Activated CD4-positive, alpha-beta memory T cell treated with anti-CD3 and anti-CD28 coated beads, Interleukin-2, amount 10 ng/mL, durations not matched to agents 7 days and 5 days (primary cell): ENCODE measurements at places on chromosomes 1 and 21. TPM values are rescaled to one million over a fixed set of nuclear protein-coding genes. Genes with fewer than 3 reads are reported as not detected.

DNA sequence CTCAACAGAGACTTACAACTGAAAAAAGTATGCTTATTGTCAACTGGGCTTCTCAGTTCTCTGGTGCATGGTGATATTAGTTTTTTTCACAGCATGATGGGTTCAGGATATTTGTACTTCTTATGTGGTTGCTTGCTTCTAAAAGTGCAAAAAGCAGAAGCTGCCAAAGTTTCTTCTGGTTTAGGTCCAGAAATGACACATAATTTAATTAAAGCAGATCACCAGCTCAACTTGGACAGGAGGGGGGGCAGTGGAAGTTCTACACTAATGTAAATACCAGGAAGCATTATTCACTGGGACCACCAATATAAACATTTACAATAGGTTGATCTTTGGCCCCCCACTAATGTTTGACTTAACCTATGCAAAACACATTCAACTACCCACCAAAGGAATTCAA is 354.8 kb upstream of the BRINP3 start:
- H3K4me3 ChIP-seq = no peak overlapping the region
- DNase-seq = no peak

GRCh38 chr1:94793296-94793656 is 26.9 kb upstream of the SLC44A3 start:
- no peaks in the 10 kb centered on the region for H3K36me3 ChIP-seq
- no peak for DNase-seq
- H3K4me3 ChIP-seq = no peak overlapping the region
- no peak overlapping the region for H3K27ac ChIP-seq

DNA sequence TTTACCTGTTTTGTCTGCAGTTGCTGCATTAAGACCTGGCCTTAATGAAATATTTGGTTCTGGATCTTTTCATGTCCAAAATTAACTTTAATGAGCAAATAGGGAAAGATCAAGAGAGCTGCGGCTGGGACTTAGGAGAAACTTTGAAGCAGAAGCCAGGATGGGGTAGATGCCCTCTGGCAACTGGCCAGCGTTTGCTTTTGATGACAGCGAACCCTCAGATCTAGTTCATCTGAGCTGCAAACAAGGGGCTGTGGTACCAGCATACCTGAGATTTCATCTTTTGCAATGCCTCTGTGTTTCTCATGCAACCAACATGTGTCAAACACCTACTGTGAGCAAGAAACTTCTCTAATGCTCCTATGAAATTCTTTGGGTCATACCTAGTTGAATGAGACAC is 13.0 kb upstream of the TEDDM1 start:
- H3K36me3 ChIP-seq = no peaks in the 10 kb centered on the region
- peaks cover 22% of the 10 kb centered on the region for H3K27me3 ChIP-seq
- H3K27ac ChIP-seq = no peak overlapping the region
- DNase-seq = no peak
- peaks cover 17% of the 10 kb centered on the region for H3K4me1 ChIP-seq

DNA sequence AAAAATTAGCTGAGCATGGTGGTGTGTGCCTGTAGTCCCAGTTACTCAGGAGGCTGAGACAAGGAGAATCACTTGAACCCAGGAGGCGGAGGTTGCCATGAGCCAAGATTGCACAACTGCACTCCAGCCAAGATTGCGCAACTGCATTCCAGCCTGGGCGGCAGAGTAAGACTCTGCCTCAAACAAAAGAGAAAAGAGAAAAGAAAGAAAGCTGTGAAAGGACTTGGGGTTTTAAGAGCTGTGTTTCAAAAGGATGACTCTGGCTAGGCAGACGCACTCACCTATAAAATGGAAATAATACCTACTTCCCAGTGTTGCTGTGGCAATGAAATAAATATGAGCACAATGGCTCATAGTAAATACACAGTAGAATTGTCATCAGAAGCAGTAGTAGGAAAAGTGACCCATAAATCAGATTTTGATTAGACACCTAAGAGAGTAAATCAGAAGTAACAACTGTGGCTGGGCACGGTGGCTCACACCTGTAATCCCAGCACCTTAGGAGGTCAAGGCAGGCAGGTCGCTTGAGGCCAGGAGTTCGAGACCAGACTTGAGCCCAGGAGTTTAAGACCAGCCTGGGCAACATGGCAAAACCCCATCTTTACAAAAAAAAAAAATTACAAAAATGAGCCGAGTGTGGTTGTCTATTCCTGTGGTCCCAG is 45.9 kb upstream of the PUM1 start:
- no peaks in the 10 kb centered on the region for H3K4me1 ChIP-seq
- peaks cover 15% of the 10 kb centered on the region for H3K27me3 ChIP-seq
- no peak overlapping the region for H3K27ac ChIP-seq
- DNase-seq = no peak
- H3K4me3 ChIP-seq = no peak overlapping the region
- H3K36me3 ChIP-seq = no peaks in the 10 kb centered on the region

DNA sequence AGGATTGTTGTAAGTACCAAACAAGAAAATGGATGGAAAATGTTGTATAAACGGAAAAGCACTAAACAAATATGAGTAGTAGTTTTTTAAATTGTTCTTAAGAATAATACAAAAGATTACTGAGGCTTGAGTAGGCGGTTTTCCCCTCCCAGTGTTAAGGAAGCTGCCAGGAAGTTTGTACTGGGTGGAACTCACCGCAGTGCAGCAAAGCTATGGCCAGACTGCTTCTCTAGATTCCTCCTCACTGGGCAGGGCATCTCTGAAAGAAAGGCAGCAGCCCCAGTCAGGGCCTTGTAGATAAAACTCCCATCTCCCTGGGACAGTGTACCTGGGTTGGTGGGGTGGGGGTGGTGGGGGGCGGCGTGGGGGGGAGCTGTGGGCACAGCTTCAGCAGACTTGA is 58.7 kb downstream of the XCL2 start:
- H3K36me3 ChIP-seq = peaks cover 21% of the 10 kb centered on the region
- peaks cover 41% of the 10 kb centered on the region for H3K4me1 ChIP-seq
- peak overlapping the region; percentile 79 for H3K27ac ChIP-seq
- H3K4me3 ChIP-seq = peak overlapping the region; percentile 33
- no peaks in the 10 kb centered on the region for H3K27me3 ChIP-seq
- no peak for DNase-seq

DNA sequence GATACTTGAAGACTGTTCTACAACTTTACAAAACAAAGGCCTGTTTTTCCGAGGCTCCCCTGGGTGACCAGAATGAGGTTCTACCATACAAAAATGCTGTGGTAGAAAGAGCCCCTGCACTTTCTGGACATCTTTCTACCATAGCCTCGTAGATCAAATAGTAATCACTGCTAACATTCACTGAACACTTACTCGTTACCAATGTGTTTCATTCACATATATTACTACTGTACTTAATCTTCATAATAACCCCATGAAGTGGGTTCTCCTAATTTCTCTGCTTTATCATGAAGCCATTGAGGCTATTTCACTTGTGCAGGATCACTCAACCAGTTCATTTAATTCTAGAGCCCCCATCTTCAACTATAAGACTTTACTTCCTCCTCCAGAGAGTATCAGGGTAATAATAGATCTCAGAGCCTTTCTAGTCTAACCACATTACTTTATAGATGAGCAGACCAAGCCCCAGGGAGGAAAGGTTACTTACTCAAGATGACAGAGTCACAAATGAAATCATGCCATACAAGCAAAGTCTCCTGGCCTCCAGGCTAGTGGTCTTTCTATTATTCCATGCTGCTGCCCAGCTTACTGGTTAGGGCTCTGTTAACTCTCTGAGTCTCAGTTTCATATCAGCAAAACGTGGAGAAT is 46.7 kb upstream of the OSBPL9 start:
- DNase-seq = no peak
- H3K4me3 ChIP-seq = peak overlapping the region; percentile 21
- H3K27ac ChIP-seq = peak overlapping the region; percentile 92
- peaks cover 42% of the 10 kb centered on the region for H3K4me1 ChIP-seq
- no peaks in the 10 kb centered on the region for H3K27me3 ChIP-seq
- H3K36me3 ChIP-seq = no peaks in the 10 kb centered on the region

GRCh38 chr1:222095606-222096475 is 354.0 kb upstream of the DUSP10 start:
- H3K27ac ChIP-seq = no peak overlapping the region
- H3K27me3 ChIP-seq = no peaks in the 10 kb centered on the region
- no peak overlapping the region for H3K4me3 ChIP-seq
- H3K4me1 ChIP-seq = no peaks in the 10 kb centered on the region
- H3K36me3 ChIP-seq = no peaks in the 10 kb centered on the region

GRCh38 chr1:174996476-174996875 is 3.3 kb upstream of the CACYBP start:
- H3K4me1 ChIP-seq = peaks cover 21% of the 10 kb centered on the region
- no peak for DNase-seq
- no peaks in the 10 kb centered on the region for H3K27me3 ChIP-seq
- H3K36me3 ChIP-seq = peaks cover 35% of the 10 kb centered on the region
- H3K4me3 ChIP-seq = no peak overlapping the region

DNA sequence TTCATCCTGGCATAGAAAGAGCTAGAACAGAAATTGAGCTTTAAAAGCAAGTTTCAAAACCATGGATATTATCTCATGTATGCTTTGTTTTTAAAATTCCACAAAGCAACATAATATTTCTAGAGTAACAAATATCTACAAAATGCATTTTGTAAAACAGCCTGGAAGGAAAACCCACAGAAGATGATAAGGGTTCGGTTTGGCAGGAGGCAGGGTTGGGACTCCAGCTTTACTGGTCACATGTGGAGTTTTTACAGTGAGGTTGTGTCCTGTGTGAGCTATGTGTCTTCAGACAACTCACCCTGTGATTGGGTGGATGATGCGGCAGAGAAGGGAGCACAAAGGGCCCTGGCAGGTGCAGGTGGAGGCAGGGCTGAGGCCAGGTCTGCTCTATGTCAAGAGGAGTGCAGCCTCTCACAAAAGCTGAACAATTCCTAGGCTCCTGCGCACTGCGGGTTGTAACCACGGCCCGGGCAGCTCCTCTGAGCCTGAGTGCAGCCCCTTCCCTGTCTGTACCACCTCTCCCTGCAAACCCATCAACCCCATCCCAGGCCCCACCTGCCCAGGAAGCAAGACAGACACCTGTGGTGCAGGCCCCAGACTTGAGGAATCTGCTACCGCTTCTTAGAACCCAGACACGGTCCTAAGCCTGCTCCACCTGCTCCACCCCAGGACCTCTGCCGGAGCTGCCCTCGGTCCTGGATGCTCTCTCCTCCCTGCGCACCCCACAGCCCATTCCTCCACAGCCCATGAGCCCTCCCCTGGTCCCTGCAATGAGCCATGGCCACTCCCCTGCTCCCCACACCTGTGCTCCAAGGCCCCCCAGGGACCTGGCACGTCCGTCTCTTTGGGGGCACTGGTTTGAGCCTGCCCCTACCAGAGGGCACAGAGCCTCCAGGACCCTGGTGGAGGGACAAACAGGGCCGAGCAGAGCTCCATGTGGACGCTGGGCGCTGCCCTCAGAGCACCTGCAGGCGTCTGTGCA is 2.8 kb upstream of the COL18A1 start:
- peaks cover 3% of the 10 kb centered on the region for H3K36me3 ChIP-seq
- H3K4me3 ChIP-seq = no peak overlapping the region
- peaks cover 11% of the 10 kb centered on the region for H3K4me1 ChIP-seq
- H3K27me3 ChIP-seq = peaks cover 61% of the 10 kb centered on the region
- DNase-seq = no peak
- no peak overlapping the region for H3K27ac ChIP-seq

GRCh38 chr1:186865857-186866256 is 37.1 kb downstream of the PLA2G4A start:
- H3K4me1 ChIP-seq = peaks cover 3% of the 10 kb centered on the region
- DNase-seq = no peak
- no peak overlapping the region for H3K27ac ChIP-seq
- no peaks in the 10 kb centered on the region for H3K36me3 ChIP-seq

DNA sequence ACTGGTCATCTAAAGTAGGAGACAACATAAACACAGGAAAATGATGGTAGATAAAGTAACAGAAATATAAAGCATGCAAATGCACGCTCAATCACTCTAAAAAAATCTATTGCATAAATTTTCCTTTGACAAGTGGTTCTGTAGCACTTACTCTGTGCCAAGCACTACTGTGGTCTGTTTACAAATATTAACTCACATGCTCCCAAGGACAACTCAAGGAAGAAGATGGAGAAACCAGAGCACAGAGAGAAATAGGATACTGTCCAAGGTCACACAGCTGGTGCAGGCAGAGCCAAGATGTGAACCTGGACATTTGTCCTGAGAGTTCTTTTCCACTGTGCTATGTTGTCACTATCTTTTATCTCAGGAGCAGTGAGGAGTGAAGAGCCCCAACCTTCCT is 105.2 kb downstream of the PAPPA2 start:
- no peak overlapping the region for H3K4me3 ChIP-seq
- no peaks in the 10 kb centered on the region for H3K4me1 ChIP-seq
- no peak for DNase-seq
- H3K27me3 ChIP-seq = no peaks in the 10 kb centered on the region

DNA sequence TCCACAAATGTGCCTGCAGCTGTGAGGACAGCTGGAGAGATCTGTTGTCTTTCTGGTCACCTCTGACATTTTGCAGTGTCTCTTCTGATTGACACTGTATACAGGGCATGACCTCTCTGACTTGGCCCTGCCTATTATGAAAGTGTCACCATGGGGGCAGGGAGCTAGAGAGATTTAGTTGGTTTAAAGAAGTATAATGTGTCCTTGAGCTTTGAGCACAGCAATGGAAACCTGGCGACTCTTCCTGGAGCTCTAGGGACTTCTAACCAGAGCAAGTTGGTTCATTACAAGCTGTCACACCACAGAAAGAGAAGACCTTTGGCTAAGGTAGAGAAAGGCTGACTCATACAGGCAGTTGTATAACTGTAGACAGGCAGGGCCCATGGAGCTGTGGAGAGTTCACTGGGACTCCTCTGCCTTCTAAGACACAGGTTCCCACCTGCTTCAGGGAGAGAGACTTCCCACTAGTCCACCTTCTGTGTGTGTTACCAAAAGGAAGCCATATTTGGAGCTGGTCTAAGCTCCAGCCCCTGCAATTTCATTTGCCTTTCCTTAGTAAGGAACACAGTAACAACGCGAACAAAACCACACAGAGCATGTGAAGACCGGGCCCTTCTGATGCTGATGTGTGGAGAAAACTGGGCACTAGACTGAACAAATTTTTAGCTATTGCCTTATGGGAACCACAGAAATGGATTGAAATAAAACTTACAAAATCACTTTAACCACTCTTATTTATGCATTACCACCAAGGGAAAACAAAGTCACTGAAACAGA is 90.5 kb upstream of the ADAR start:
- H3K4me3 ChIP-seq = no peak overlapping the region
- H3K4me1 ChIP-seq = no peaks in the 10 kb centered on the region
- H3K36me3 ChIP-seq = no peaks in the 10 kb centered on the region
- no peak for DNase-seq

GRCh38 chr1:228065543-228066347 is 16.8 kb upstream of the ARF1 start:
- H3K27ac ChIP-seq = no peak overlapping the region
- DNase-seq = no peak
- H3K4me3 ChIP-seq = no peak overlapping the region
- H3K4me1 ChIP-seq = peaks cover 3% of the 10 kb centered on the region

ZSWIM5 gene
- total RNA-seq = 0.38 TPM

MARK1 gene
- total RNA-seq = not detected

VAV3 gene
- total RNA-seq = 2.0 TPM

EMC1 gene
- 25.3 TPM for total RNA-seq

CFAP45 gene
- total RNA-seq = 1.3 TPM

TRNP1 gene
- total RNA-seq = not detected

DYRK3 gene
- 9.2 TPM for total RNA-seq

C1orf116 gene
- 0.08 TPM for total RNA-seq
